ENCODE measurements at places on chromosomes 16 and 17.

- DNase-seq, result no peak
Observed at GRCh38 chr16:74896389-74897370, 88.2 kb downstream of the WDR59 start.

- DNase-seq, result no peak
Observed at GRCh38 chr17:50375858-50376538, 3.0 kb downstream of the EME1 start.

DNA sequence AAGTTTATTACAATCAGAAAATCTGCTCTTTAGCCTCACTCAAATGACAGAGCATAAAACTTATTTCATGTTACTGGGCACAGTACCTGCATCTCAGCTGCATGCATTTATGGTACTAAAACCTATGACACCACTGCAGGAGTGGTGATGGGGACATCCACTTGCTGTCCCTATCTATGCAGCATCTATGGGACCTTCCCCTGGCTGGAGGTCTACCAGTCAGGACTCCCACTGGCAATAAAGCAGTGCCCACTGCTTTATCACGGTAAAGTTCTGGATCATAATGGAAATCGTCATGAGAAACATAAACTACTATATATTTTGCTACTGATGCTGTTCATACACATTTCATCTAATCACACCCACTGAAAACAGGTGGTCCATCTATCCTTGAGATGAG is 26.2 kb downstream of the NSMCE1 start:
- no peak for DNase-seq

DNA sequence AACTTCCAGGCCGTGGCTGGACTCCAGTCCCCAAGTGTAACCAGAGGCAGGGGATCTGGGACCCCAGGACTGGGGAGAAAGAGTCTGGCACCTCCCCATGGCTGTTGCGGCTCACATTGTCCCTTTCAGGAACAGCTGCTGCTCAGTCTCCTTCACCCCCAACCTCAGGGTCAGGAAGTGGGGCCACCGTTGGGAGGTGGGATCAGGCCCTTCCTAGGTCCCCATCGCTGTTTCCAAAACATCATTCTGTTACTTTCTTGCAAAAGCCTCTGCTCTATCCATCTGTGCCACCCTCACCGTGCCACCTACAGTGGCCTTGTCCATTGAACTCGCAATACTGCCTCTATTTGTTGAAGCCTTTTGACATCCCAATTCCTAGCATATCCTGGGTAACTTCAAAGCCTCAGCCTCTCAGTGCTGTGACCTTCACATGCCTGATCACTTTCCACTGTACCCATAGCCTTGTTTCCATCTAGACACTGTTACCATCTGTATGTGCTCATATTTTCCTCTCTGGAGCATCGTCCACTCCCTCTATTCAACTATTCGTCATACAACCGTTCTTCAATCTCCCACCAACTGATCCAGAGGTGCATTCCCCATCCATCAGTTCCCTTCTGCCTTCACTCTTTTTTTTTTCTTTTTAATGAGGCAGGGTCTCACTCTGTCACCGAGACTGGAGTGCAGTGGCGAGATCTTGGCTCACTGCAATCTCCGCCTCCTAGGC is 15.0 kb upstream of the SRCIN1 start:
- no peak for DNase-seq

Measured in OCI-M1 (cell line).